ENCODE measurements at places on chromosomes 5 and 9.
A peak's percentile ranks its signal among the peaks of the same experiment; 100 is the strongest.

DNA sequence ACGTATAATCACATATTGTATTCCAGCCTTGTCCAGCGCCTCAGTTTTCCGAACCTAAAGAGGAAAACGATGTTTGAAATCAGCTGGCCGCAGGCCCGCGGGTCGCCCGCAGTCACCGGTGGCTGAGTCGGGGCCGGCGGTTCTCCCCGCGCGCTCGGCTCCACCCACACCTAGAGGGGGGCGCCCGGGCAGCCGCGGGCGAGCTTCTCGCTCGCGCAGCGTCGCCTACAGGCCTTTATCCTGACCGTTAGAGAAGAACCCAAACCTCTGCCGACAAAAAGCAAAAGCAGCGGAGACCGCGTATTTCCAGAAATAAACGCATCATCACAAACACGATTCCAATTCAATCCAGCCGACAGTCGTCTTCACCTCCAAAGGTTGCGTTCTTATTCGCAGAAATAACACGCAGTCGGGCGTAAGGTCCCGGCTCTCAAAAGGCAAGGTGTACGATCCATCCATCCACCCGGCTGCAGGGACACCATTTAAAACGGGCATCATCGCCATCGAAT is 725 bp upstream of the NIPBL start:
- peak; percentile 55 for DNase-seq

GRCh38 chr5:42995360-42995751 is 44.8 kb downstream of the ANXA2R start:
- no peak for DNase-seq

- DNase-seq, result no peak
These were observed 503.3 kb upstream of the GRIA1 start for GRCh38 chr5:152987131-152987530.

GRCh38 chr9:138014563-138014945 is 137.0 kb downstream of the CACNA1B start:
- DNase-seq, result no peak

DNA sequence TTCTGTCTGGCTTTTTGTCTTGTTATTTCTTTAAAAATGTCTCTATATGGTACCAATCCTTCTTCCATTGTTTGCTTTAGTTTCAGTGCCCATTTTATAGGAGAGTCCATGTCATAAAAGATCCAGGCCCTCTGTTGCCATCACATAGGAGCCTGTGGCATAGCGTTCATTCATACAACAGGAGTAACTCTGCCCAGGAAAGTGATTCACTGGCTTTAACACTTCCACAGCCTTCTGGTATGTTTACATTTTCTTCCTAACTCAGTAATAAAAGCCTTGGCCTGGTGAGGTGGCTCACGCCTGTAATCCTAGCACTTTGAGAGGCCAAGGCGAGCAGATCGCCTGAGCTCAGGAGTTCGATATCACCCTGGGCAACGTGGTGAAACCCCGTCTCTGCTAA is 519.3 kb upstream of the PTGER4 start:
- DNase-seq, result no peak

GRCh38 chr9:109315480-109316206 is 5.2 kb downstream of the EPB41L4B start:
- DNase-seq, result no peak

DNA sequence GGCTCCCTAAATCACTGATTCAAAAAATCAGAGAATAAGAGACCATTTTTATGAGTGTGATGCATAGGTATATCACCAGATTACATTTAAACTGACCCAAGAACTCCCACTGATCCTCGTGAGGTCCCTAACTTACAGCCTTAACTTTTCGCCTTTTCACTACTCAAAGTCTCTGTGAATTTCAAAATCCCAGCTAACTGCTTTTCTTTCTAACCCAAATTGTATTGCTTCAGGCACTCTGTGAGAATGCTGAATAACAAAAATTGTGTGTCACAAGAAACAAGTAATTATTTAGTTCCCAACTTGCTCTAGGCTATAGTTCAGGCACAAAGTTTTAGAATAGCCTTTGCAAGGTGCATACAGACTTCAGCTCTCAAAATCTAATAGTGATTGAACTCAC is 368.6 kb downstream of the CHSY3 start:
- no peak for DNase-seq

DNA sequence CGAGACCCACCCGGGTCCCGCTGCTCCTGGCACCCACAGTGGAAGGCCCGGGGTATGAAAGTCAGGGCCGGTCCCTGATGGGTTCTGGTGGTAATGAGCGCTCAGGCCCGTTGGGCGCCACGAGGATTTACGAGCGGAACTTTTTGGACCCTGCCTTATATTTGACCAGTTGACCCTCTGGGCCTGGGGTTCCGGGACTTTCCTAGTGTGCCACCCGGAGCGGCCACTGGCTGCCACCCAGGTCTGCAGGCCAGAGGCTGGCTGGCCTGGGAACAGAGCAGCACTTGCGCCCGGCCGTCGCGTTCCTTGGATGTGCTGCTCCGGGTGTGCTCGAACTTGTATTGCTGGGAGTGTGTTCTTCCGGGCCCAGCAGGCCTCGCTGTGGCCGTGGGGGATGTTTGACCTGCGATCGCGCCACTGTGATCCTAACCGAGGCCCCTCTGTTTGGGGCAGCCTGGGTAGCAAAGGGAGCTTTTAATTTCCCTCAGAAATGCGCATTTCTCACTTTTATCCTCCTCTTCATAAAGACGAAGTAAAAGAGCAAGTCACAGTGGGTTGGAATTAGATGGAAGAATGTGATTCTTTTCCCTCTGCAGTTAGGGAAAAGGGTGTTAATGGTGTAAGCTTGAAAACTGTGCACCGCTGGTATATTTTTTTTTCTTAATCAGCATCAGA is 1.2 kb downstream of the F2RL1 start:
- no peak for DNase-seq

DNA sequence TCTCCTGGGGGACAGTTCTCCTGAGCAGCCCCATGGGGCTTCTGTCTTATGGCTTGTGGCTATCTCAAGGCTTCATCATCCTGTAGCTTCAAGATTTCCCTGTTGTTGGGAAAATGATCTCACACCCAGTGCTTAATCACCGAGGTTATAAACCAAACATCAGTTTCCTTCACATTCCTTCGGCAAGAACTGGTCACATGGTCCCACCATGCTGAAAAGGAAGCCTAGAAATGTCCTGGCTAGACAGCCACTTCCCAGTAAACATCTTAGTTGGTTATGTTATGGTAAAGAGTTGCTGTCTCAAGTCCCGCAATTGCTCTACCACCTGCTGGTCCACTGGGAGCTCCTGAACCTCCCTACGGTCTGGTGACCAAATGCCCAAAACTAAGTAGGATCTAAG is 66.0 kb downstream of the RAB3C start:
- DNase-seq, result no peak

GRCh38 chr5:147743678-147744374 is 38.7 kb downstream of the JAKMIP2 start:
- DNase-seq, result no peak

DNA sequence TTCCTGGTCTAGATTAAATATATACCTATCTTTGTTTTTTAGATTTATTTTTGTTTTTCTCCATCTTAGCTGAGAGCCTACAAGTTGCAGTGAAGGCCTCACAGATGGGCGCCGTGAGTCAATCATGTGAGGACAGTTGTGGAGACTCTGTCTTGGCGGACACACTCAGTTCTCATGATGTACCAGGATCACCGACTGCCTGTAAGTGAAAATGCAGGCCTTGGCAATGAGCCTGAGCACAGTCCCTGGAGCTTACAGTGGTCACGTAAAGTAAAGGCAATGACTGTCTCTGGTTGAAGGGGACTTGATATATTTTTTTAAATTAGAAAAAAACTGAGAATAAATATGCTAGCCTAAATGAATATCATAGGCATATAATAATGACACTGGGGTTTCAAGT is 271.9 kb downstream of the ARHGEF28 start:
- no peak for DNase-seq

- DNase-seq, result no peak
These were observed 42.2 kb downstream of the FGD3 start for GRCh38 chr9:92989561-92989960.

DNA sequence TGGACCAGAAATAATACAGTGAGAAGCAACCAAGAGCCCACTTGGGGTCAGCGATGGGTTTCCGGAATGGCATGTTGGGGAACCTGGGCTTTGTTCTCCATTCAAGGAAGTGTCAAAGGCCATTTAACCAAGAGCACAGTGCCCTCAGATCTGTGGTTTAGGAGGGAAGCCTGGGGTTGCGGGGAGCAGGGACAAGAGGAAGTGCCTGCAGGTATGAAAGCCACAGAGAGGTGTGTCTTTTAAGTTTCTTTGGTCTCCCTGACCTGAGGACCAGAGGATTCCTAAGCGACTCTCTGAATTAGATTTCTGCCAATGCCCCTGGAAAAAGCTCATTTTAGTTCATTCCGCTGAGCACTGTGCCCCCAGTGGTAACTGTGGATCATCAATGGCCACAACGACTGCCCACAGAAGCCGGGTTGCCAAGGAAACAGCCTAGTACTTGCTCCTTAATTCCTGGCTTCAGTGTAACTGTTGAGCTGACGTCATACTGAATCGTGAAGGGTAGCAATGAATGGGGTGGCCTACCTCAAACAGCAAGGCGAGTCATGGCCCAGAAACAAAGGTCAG is 107.3 kb upstream of the SPIN1 start:
- no peak for DNase-seq

DNA sequence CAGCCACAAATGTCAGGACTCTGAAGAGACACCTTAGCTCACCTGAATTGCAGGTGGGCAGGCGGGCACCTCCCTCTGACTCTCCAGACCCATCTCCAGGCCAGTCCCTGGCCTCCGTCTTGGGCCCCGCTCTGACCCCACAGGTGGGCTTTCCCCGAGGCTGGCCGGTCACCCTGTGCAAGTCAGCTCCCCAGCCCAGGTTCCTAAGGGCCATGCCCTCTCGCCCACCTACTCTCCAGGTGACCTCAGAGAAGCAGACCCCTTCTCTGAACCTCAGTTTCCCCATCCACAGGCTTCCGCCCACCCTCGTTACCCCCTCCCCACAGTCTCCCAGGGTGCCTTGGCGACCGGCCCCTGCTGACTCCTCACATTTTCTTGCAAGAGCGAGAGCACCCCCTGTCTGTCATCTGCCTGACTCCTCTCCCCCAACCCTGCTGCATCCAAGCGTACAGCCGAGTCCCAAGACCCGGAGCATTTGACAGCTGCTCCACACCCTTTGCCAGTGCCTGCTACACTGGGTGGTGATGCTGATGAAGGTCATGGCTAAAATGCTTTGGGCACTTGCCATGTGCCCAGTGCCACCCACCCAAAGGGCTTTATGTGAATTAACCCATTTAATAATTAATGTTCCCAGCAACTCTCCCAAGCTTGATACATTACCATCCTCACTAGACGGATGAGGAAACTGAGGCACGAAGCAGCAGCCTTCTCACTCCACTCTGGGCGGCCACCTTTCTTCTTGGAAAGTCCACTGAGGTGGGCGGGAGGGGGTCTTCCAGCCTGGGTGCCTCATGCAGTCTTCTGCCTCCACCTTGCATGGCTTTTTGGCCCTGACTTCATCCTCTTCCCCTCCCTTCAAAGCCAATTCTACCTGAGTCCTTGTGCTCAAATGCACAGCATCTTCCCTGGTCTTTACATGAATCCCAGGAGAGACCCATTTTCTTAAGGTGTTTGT is 51.1 kb upstream of the ORM1 start:
- DNase-seq, result no peak

DNA sequence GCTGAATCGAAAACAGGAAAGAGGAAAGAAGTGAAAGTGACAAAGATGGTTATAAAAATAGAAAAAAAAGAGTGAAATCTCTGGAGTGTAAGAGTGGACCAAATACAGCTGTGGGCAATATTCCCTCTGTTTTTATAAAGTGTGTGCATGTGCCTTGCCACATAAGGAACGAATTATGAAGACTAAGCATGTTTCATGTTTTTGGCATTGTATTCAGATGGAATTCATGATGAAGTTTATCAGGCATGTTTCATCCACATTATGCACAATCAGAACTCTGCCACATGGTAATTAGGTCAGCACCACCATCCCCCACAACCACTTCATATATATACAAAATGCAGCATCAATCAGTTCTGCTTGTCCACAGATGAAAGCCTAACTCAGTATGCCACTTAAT is 348.0 kb downstream of the ZNF608 start:
- DNase-seq, result no peak

- DNase-seq, result no peak
These were observed 104.7 kb downstream of the LHFPL2 start for GRCh38 chr5:78543916-78544315.

GRCh38 chr9:113474360-113475028 is 11.0 kb downstream of the RGS3 start:
- no peak for DNase-seq

GRCh38 chr9:16032799-16033198 is 480.0 kb downstream of the CCDC171 start:
- no peak for DNase-seq

Data from stimulated activated CD4-positive, alpha-beta T cell treated with anti-CD3 and anti-CD28 coated beads, Interleukin-15, amount 100 ng/mL, for 1 hour (primary cell).